ENCODE measurements at places on chromosomes 13 and 19. TPM values are rescaled to one million over a fixed set of nuclear protein-coding genes. Genes with fewer than 3 reads are reported as not detected.

The FGF22 gene
- not detected for total RNA-seq

The C5AR1 gene
- total RNA-seq: not detected

The C1QTNF9 gene
- total RNA-seq: not detected

The LSR gene
- total RNA-seq: 0.69 TPM

The LNX2 gene
- 7.0 TPM for total RNA-seq

The GFY gene
- not detected for total RNA-seq

The USHBP1 gene
- total RNA-seq: not detected

The IGFLR1 gene
- 22.0 TPM for total RNA-seq

The LAIR1 gene
- not detected for total RNA-seq

The MBD3L1 gene
- not detected for total RNA-seq

The BLVRB gene
- total RNA-seq: 381 TPM

The ZNF17 gene
- 19.1 TPM for total RNA-seq

DNA sequence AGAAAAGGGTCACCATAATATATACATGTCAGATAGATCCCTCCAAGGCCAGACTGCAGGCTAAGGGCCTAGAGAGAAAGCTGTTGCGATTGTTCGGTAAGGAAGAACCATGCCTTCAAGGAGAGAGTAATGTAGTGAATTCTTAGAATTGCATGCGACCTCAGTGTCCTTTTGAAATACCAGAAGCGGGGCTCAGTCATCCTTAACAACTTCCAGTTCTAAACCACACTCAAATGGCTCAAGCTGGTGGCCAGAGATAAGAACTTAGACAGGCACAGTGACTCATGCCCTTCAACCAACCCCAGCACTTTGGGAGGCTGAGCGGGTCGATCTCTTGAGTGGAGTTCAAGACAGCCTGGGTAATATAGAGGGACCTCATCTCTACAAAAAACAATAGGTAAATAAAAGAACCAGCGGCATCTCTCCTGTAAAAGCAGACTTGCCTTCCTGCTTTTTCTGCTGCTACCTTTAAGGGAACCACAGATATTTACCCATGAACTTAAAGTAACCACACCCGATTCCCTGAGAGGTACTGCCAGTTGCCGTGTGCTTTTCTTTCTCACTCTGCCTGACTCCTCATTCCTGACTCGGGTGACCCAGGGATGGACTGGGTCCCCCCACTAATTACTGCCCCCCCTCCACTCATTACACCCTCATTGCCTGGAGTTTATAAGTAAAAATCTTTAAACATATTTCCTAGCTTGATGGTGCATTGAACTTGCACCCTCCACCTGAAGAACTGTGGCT, 15.4 kb upstream of the SIGLEC6 start:
- DNase-seq: peak; percentile 23

DNA sequence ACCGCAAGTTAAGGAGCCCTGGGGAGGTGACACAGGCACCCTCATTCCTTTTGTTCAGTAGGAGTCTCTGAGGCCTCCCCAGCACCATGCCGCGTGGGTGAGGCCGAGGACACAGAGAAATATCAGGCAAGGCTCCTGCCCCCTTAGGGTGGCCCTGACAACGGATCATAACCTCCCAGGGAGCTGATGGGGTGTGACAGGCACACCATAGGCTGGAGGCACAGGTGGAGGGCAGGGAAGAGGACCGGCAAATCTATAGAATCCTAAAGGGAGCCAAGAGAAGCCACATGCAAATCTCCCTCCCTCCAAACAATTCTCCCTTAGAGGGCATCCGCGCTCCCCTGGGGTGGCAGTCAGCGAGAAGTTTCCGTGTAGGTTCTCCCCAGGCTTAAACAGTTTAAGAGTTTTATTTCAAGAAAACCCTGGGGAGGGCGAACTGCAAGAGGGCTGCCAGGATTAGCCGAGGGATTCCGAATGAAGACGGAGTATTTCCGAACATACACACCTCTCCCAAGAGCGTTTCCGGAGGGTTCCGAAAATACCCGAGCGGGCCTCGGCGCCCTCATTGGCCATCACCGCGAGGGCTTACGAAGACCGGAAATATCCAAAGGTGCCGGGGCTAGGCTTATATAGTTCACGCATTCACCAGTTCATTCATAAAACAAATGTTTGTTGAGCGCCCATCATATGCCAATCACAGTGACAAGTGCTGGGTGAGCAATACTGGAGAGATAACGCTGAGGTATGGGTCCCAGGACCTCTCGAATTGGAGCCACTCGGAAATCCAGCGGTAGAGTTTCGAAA, 610 bp upstream of the RPL28 start:
- DNase-seq: peak; percentile 98

DNA sequence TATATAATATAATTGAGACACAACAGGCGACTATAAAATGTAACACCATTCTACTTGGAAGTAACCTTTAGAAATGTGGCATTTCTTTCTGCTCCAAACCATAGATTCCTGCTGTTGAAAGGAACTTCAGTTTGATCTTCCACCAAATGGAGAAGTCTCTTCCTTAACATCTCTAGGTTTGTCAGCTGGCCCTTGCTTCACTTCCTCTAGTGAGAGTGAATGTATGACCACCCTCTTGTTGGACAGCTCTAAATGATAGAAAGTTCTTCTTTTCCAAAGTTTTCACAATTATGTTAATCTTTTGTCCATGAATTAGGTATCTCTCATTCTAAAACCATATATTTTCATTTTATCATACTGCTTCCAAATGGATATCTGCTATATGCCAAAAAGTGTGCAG, 13.8 kb upstream of the COG6 start:
- no peak for DNase-seq

DNA sequence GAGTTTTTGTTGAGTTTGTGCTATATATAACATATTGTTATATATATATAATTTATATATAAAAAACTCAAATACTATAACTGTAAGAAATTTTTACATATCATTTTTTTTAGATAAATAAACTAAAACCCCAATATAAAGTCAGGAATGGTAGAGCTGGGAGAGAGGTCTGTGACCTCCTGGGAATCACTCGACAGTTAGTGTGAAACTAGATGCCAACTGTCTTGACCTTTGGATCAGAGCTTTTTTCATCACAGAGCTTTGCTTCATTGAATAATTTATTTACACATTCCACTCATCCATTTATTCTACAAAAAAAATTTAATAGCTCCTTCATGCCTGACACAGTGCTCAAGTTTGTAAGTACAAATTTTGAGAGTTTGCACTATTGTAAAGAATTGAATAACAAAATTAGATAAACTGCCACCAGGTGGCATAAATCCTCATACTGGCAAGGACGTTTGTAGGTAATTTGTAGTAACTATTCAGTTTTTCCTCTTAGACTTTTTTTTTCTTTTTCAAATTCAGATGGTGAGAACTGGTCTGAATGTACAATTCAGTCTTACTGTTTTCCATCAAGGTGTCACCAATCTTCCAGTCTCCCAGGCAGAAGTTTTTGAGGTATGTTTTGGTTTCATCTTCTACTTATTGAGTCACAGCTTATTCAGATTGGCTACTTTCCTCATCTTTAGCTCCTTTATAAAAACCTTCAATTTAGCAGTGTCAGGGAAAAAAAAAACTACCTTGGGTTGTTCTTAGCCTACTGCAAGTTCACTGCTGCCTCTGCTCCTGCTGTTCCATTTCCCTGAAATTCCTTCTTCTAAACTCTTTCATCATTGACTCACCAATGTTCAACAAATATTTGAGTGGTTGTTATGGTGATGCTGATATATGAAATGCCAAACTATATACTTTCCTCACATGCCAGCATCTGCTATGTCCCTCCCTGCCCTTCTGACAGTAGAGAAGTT, 28.7 kb downstream of the LACC1 start:
- peak; percentile 41 for DNase-seq

DNA sequence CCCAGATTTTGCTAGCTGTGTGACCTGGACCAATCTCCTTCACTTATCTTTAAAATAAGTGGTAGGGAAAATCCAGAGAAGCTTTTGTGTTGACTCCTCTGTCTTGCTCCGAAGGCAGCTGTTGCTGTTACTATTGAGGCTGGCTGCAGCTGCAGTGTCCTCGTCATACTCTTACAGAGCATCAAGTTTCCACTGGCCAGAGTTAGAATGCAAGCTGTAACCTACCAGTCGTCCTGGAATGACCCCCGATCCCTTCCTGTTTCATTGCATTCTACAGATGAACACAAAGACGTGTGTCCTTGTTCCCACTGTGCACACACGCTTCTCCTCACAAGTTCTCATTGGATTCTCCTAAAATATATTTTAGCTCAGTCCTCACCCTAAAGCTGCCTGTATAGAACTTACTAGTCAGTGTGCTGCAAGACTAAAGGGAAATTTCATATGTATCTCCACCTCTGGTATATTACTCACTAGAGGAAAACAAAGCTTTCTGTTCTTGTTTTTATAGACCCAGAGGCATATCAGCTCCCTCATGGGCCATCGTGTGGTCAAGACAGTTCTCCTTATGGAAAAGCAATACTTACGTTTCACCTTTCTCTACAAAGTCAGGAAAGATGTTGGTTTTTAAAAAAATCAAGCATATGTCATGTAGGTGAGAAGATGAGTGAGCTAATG, 589.8 kb downstream of the LMO7 start:
- no peak for DNase-seq

DNA sequence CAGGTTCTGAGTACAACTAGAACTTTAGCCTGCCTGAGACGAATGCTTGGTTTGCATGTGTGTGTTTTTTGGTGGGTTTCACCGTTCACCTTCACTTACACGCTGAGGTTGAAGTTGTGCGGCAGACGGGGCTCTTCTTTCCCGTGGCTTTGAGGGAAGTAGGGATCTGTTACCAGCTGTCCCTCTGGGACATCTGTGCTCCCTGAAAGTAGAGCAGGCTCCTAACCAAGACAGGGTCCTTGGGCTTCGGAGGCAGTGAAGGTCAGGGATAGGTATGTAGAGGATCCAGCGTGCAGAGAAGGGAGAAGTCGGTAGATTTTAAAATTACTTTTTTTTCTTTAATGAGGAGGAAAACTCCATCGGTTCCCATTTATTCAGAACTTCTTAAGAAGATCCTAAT, 48.7 kb downstream of the ZNF536 start:
- DNase-seq: no peak

DNA sequence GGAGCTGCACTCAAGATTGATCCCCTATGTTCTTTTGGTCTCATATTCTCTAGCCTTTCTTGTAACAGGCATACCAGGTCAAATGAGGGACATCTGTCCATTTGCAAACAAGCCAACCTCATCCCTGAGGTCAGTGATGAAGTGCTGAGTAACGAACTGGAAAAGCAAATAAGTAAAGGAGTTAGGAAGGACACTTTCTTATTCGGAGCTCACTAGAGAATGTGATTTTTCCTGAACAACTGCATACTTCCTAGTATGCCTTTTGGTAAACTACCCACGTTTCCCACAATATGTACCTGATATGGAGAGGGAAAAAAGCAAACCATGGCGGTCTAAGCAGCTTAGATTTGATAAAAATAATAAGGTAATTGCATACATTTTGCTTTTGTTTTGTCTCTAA, 91.0 kb upstream of the MYCBP2 start:
- DNase-seq: no peak

- no peak for DNase-seq
These were observed 12.6 kb downstream of the RB1 start for GRCh38 chr13:48315969-48316650.

- no peak for DNase-seq
These were observed 19.1 kb upstream of the CHST8 start for GRCh38 chr19:33602576-33603204.

DNA sequence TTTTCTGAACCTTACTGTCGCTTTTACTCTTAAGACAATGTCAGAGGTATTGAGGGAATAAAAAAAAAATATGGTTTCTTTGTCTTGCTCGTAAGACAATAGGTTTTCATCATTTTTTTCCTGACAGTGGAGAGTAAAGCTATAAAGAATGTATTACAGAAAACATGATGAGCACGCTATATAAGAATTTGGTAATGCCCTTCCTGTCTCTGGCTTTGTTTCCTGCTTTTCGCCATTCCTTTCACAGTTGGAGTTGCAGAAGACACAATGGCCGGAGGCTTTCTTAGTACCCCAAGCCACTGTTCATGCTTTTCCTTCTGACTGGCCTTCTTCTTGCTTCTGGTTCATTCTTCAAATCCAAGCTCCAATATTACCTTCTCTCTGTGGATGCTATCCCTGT, 101.0 kb upstream of the DACH1 start:
- DNase-seq: peak; percentile 1

GRCh38 chr13:102138635-102139190, 263.1 kb downstream of the FGF14 start:
- no peak for DNase-seq

DNA sequence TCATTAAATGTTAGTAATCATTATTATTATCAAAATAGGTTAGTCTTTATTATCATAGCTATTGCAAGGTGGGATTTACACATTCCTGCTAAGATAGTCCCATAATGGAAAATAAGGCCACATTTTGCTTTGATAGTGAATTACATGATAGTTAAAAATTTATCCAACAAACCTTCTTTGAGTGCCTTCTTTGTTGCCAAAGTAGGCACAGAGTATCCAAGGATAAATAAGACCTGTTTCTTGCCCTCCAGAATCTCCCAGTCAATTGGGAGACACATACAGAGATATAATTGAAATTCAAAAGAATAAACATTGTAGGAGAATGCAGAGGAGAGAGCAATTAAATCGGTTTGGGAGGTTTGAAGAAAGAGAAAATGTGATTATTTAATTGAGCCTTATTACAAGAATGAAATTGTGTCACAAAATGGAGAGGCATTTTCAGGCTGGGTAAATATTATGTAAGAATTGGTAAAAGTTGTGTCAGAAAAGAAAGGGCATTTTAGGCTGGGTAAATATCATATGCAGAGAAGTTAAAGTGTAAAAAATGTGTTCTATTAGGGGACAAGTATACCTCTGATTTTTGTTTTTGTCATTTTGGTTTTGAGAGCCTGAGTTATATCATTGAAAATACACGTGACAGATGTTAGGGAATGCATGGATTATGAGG, 189.3 kb downstream of the POU4F1 start:
- DNase-seq: no peak

DNA sequence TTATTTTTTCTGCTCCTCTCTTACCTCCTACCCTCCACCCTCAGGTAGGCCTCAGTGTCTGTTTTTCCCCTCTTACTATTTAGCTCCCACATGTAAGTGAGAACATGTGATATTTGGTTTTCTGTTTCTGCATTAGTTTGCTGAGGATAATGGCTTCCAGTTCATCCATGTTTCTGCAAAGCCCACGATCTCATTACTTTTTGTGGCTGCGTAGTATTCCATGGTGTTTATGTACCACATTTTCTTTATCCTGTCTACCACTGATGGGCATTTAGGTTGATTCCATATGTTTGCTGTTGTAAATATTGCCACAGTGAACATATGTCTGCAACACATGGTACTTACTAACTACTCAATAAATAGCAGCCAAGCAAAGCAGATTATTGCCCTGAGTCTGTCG, 56.8 kb downstream of the DNAJC15 start:
- no peak for DNase-seq

- DNase-seq: no peak
These were observed 87.6 kb upstream of the ZNF91 start for GRCh38 chr19:23482829-23483228.

DNA sequence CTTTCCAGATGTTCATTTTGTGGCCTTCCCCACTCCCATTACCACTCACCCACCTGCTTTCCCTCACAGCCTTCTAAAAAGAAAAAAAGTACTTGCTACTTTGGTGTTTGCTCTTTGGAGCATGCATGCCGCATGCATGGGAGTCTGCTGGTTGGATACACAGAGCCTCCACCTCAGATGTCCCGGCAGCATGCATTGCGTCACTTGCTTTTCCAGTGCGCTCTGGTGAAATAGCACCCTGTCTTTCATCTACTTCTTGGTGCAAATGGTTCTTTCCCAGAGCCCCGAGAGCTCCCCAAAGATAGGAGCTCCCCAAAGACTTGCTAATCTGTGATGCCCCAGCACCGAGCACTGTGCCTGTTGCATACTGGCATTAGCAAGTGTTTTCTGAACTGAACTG, 333.2 kb upstream of the ZNF507 start:
- DNase-seq: no peak

GRCh38 chr13:97757807-97758206, 195.7 kb upstream of the IPO5 start:
- no peak for DNase-seq

GRCh38 chr13:23695711-23696464, 125.7 kb downstream of the TNFRSF19 start:
- no peak for DNase-seq

Data from A172 (cell line).